ENCODE measurements at places on chromosomes 5 and 9.

DNA sequence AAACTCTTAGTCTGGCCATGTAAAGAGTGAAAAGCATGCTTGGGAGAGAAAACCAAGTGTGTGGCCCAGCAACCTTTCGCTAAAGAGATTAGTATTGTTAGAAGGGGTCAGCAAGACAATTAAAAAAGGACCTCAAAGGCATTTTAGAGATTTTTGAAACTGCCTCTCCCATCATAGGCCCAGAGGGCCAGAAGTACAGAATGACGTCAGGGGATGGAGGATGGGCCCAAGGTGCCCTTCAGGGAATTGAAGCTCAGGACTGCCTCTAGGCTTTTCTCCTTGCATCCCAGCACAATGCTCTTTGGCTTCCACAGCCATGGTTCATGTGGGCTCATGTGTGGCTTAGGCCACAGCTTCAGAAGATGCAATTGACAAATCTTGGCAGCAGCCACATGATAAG is 287.0 kb upstream of the COX7C start:
- DNase-seq = no peak

DNA sequence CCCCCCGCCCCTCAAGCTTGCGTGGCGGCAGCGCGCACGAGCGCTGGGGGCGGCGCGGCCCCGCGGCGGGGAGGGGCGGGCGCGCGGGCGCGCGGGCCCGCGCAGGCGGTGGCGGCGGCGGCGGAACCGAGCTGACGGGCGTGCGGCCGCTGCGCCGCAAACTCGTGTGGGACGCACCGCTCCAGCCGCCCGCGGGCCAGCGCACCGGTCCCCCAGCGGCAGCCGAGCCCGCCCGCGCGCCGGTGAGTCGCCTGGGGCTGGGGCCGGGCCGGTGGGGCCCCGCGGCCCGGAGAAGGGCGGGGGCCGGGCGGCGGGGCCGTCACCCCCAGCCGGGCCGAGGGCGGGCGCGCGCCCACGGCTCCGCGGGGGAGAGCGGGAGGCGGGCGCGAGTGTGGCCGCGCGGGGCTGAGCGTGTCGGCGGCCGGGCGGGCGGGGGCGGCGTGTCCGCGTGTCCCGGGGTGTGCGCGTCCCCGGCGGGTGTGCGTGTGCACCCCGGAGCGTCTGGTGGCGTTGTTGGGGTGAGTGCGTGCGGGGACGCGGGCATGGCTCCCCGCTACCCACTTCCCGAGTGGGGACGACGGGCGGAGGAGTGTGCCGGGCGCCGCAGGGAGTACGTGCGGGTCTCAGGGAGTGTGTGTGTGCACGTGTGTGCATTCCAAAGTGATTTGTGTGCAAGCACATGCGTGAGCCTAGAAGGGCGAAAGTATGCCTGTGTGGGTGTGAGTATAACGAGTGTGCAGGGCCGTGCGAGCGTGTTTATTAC is at the start of gene NEK6:
TSS of gene NEK6 (plus strand) at position 106 of the 763 bp plus-strand sequence. CDS start 44,016 bp downstream, outside the sequence.
- peak; percentile 40 for DNase-seq

GRCh38 chr5:50856401-50857119 is 190.1 kb downstream of the PARP8 start:
- no peak for DNase-seq

DNA sequence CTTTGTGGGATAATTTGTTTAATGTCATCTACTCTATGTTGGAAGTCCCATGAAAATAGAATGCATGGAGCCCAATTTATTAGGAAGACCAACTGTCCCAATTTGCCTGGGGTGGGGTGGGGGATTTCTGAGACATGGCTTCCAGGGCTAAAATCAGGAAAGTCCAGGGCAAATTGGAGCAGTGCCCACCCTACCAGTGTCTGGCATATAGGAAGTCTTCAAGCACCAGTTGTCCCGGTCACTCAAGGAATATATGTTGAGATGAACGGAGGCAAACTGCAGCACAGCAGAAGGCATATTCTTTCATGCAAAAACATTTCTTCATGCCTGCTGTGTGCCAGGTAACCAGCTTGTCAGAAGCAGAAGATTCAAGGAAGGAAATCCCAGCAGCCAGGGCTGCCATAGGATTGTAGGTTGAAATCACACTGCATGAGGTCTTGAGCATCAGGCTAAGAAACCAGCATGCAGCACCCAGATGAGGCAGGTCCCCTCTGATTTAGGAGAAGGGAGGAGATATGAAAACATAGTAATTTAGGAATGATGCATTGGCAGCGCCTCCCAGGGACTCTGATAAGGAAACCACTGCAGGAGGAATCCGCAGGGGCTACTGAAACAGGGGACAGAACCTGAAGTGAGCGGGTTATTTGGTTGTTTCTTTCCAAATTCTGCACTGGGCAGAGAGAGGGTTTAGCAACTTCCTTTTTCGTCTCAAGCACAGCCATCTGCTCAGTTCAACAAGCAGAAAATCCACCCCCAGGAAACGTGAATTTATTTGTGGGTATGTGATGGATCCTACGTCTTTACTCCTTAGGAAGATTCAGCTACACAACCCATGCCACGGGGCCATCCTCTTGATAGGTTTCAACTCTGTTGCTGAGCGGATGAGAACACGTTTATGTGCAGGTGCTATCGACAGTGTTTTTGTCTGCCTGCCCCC is 112.6 kb upstream of the CPEB4 start:
- DNase-seq = no peak

DNA sequence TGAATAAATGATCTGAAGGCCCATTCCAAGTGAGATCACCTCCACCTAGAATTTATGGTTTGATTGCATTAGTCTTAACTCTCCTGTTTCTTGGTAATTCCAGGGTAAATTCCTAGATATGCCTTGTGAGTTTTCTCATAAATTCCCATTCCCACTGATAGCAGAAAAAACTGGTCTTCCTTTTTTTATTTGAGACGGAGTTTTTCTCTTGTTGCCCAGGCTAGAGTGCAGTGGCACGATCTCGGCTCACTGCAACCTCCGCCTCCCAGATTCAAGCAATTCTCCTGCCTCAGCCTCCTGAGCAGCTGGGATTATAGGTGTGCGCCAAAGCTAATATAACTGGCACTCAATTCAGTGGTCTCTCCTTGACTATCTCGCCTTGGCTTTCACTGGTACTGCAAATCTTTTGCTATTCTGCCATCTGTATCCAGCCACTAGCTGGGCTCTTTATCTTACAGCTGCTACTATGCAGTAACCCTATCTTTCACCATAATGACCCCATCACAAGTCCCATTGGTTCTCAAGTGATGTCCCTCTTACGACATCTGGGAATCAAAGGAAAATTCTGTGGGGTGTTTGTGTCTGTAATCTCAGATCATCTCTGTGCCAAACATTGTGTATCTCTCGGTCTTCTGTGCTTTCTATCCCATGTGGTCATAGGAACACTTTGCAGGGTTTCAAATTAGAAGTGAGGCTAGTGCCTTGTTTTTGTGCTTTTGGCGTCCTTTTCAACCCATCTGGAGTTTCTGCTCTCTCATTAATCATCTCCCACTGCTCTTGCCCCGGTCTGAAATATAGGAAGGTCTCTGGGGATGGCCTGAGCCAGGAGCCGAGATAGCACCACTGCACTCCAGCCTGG is 14.4 kb downstream of the HNRNPK start:
- no peak for DNase-seq

DNA sequence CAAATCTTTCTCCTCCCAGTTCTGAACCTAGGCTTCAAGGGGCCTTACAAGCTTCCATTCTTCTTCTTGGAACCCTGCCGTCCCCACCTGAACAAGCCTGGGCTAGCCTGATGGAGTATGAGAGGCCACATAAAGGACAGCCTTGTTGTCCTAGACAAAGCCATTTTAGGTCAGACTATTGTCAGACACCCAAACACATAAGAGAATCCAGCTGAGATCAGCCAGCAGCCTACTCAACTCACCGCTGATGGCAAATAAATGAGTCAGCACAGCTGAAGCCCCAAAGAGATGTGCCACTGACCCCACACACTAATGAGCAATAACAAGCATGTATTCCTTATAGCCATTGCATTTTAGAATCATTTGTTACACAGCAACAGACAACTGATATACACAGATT is 33.8 kb downstream of the SVEP1 start:
- DNase-seq = no peak

DNA sequence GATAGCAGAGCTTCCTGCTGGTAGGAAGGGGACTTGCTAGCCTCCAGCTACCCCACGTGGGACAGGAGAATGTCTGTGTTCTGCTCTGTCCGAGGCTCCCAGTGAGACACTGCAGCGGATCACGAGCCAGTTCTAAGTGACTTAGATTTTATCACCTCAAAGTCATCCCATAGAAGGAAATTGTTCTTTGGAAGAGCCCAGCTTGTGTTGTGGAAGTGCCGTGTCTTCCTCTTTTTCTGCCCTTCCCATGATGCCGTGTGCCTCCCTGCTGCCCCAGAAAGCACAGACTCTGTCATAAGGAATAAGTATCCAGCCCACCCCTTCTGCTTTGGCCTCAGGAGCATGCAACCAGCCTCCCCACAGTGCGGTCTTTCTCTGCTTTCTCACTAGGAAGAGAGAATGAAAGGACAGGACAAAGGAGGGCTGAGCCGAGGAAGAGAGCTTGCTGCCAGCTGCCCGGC is 35.6 kb downstream of the RUFY1 start:
- no peak for DNase-seq

GRCh38 chr9:15570769-15571168 is 17.9 kb downstream of the CCDC171 start:
- DNase-seq = no peak

- DNase-seq = no peak
Observed at GRCh38 chr5:179170606-179171005, 110.4 kb downstream of the ZNF354C start.

DNA sequence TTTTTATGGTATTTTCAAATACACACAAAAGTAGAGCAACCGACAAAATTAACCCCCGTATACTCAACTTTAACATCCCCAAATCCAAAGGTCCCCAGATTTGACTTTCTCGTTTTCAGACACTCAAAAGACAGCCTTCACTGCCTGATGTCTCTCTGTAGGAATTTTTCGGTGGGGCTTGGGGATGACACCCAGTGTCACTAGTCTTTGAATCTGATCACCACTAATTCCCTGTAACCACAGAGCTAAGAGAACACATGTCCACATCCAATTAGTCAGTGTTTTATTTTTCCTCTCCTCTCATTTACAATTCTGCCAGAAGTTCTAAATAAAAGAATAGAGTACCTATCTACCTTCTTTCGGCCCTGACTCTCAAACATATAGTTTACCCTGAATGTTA is 324.6 kb downstream of the ARL15 start:
- no peak for DNase-seq

DNA sequence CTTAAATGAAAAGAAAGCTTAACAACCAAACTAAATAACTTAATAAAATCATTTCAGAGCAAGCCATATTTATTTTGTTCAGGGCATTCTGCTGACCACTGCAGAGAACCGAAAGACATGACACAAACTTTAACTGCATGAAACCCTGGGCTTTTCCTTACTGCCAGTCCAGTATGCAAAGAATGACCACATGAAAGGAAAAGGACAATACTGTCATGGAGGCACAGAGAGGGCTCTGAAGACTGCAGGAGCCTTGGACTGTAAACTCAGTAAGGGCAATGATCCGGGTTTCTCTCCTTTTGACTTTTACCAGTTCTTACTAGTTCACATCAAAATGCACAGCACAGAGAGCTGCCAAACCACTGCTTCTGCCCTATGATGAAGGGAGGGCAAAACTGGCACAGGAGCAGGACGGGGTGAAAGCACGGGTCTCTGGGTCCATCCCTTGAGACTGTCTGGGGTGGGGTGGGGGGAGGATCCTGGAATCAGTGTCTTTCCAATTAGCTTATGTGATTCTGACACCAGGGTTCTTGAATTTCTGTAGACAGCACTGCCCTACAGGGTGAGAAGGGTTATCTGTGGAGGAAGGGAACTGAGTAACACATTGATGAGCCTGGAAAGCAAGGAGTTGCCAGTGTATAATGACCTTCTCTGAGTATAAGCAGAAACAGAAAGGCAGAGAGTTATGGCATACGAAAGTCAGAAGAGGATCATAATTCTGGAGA is 44.7 kb downstream of the RNF130 start:
- no peak for DNase-seq

DNA sequence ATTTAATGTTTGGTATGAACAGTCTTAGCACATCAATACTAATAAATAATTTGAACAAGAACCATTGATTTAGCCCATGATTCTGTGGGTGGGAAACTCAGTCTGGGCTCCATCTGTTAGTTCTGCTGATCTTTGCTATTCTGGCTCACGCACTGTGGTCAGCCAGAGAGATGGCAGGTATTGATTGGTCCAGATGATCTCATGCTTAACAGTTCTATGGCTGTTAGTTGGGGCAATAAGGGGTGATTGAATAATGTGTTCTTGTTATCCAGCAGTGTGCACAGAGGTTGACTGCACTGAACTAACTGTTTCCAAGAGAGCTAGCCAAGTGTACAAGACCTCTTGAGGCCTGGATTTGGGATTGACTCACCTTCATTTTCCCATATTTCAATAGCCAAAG is 824.3 kb downstream of the SEMA5A start:
- DNase-seq = no peak

GRCh38 chr5:139177809-139178588 is 20.2 kb downstream of the SIL1 start:
- no peak for DNase-seq

DNA sequence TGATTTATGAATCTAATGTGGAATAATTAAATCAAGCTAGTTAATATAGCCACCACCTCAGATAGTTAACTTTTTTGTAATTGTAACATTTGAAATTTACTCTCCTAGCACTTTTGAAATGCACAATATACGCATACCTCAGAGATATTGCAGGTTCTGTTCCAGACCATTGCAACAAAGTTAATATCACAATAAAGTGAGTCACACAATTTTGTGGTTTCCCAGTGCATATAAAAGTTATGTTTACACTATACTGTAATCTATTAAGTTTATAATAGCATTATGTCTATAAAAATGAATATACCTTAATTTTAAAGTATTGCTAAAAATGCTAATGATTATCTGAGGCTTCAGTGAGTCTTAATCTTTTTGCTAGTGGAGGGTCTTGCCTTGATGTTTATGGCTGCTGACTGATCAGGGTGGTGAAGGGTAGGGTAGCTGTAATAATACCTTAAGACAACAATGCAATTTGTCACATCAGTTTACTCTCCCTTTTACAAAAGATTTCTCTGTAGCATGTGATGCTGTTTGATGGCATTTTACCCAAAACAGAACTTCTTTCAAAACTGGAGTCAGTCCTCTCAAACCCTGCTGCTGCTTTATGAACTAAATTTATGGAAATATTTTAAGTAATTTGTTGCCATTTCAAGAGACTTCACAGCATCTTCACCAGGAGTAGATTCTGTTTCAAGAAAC is 235.1 kb upstream of the ADAMTSL1 start:
- DNase-seq = no peak

- DNase-seq = no peak
Observed at GRCh38 chr5:180787711-180788431, 14.7 kb downstream of the MGAT1 start.

- DNase-seq = peak; percentile 10
Observed at GRCh38 chr9:2657427-2657826, 35.8 kb downstream of the VLDLR start.

DNA sequence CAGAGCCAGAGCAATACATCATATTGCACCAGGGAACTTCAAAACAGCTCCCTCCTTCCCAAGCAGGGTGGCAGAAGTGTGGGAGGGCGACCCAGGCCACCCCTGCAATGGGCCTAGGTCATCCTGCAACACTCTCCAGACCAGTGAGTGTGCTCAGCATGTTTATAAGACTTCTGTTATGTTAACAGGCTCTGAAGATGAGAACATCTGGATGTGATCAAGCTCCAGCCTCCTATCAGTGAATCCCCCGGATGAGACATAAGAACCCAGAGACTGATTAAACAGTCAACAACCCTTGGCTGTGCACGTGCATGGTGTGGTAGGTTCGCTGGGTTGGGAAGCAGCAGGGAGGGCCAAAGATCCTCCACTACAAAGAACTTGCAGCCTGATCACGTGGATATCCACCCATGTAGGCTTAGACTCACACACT is 63.3 kb downstream of the ABCA1 start:
- DNase-seq = no peak

- DNase-seq = no peak
Observed at GRCh38 chr9:76629205-76629990, 134.8 kb upstream of the PCA3 start.

GRCh38 chr5:21615195-21615765 is 1237.9 kb downstream of the CDH12 start:
- no peak for DNase-seq

All from activated T-cell treated with anti-CD3 and anti-CD28 coated beads, Interleukin-2, amount 50 U/mL, for 72 hours (primary cell).